Trophoblast cell (in vitro differentiated cells and primary cell): ENCODE measurements at places on chromosomes 7 and 10.

DNA sequence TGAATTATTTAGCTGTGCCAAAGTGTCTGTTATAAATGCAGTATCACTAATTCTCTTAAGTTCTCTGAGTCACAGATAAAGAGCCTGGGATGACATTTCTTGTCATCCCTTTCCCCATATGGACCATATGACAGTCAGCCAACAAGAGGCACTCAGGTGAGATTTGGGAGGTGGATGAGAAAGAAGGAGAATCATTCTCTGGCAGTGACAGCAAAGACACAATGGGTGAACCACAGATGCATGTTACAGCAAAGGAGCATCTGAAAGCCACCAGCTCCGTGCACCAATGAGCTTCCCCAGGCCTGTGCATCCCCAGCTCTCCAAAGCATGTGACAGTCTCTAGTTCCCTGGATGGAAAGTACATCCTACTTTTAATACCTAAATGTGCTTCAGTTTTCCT is 10.8 kb downstream of the GIMAP6 start:
- DNase-seq, result no peak

GRCh38 chr10:46223626-46224413 is 63.0 kb upstream of the ANTXRL start:
- DNase-seq, result no peak

DNA sequence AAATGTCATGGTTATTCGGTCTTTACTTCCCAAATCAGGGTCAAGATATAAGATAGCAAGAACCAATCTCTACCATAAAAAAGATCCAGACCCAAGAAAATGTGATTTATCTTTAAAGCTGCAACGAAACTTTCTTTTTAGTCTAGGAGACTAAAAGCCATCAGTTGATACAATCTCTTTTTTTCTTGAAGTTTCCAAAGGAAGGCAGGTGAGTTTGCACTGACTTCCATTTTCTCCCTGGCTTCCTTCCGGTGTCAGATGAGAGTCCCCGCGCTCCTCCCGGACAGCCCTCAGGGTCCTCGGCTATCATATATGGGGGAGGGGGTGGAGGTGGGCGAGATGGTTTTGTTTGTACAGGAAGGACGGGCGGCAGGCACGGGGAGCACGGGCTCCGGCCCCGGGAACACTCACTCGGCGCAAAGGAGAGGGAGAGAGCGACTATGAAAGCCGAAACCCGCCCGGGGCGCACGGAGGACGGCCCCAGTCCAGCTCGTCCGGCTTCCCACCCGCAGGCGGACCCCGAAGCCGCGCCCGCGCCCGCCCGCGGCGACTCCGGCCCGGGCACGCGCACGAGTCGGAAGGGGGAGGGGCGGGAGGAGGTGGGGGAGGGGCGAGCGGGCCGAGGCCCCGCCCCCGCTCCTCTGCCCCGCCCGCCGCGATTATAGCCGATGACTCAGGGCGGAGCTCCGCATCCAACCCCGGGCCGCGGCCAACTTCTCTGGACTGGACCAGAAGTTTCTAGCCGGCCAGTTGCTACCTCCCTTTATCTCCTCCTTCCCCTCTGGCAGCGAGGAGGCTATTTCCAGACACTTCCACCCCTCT is at the start of gene BAG3:
Gene BAG3, plus strand, starts transcription at position 689 of the 822 bp plus-strand sequence. CDS start 296 bp downstream, outside the sequence.
- DNase-seq, result peak; percentile 95

- no peak for DNase-seq
These were observed 117.3 kb upstream of the ZNF438 start for GRCh38 chr10:31148951-31149350.

DNA sequence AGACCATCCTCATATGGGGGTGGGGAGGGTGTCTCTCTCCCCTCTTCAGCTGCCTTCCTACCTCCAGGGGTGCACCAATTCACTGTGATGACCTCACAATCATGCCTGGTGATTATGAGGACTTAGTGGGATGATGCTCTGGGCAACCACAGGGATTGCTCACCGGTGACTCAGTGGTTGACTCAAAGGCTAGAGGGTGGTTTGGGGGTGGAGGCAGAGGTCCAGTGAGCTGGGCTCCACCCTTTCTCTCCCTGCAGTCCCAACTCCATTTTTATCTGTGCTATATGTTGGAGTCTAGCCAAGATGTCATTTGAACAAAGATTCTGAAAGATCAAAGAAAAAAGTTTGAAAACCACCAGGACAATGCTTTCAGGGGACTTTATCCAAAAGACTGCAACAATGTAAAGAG is 286.9 kb downstream of the KCNMA1 start:
- DNase-seq, result peak; percentile 28

DNA sequence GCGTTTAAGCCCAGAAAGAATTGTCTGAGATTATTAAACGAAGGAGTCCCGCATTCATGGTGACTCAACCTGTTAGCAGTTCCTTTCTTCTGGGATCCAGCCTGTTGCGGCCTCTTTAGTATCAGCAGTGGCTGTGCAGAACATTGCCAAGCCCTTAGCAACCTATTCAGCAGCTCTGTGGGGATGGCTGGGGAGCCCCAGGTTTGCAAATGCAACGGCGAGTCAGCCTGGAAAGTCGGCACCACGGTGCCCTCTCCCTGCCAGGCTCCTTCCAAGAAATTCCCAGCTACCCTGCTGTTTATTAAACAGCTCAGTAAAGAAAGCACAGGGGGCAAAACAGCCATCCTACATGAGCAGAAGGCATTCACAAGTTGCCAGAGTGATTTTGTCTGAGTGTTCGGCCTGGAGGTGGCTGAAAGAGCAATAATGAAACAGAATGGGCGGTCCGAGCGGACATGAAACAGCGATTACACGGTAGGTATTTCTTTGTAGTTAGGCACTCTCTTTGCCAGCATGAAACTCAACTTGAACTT is 198.3 kb downstream of the BAMBI start:
- peak; percentile 67 for DNase-seq

GRCh38 chr7:112116358-112116757 is 89.8 kb downstream of the DOCK4 start:
- no peak for DNase-seq

DNA sequence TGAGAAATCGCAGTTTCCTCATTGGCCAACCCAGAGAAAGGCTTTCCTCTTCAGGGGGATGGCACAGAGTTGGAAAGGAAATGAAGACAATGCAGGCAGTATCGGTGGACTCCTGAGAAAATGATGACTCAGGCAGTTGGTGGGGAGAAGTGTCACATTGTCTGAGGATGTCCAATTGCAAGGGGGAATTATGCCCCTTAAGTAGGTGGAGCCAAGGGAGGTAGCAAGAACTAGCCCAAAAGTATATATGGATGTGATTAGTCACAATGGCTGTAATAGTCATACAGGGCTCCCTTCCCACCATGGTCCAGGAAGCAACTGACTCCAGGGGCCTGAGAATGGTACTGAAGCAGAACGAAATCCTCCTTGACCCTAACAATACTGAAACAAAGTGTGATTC is 58.3 kb upstream of the EGFR start:
- no peak for DNase-seq

GRCh38 chr10:16716051-16716450 is 101.2 kb downstream of the RSU1 start:
- DNase-seq, result no peak

GRCh38 chr7:40760987-40761386 is 626.2 kb downstream of the SUGCT start:
- no peak for DNase-seq

GRCh38 chr10:88401671-88402347 is 181.3 kb downstream of the RNLS start:
- DNase-seq, result no peak

DNA sequence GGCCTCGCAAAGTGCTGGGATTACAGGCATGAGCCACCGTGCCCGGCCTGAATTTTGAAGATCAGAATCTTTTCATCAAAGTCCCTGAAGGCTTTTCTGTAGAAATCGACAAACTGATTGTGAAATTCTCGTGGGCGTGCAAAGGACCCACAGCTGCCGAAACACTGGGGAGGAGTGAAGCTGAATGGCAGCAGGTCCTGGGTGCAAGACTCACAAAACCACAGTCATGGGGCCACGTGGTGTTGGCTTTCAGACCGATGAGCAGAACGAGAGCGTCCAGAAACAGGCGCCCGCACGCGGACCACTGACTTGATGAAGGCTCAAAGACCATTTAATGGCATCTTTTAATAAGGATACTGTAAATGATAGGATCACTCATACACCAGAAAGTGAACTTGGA is 24.7 kb upstream of the PRKAR1B start:
- no peak for DNase-seq
